Motor neuron (in vitro differentiated cells): ENCODE measurements at places on chromosomes 4 and X. TPM values are rescaled to one million over a fixed set of nuclear protein-coding genes. Genes with fewer than 3 reads are reported as not detected.
A peak's percentile ranks its signal among the peaks of the same experiment; 100 is the strongest.

DNA sequence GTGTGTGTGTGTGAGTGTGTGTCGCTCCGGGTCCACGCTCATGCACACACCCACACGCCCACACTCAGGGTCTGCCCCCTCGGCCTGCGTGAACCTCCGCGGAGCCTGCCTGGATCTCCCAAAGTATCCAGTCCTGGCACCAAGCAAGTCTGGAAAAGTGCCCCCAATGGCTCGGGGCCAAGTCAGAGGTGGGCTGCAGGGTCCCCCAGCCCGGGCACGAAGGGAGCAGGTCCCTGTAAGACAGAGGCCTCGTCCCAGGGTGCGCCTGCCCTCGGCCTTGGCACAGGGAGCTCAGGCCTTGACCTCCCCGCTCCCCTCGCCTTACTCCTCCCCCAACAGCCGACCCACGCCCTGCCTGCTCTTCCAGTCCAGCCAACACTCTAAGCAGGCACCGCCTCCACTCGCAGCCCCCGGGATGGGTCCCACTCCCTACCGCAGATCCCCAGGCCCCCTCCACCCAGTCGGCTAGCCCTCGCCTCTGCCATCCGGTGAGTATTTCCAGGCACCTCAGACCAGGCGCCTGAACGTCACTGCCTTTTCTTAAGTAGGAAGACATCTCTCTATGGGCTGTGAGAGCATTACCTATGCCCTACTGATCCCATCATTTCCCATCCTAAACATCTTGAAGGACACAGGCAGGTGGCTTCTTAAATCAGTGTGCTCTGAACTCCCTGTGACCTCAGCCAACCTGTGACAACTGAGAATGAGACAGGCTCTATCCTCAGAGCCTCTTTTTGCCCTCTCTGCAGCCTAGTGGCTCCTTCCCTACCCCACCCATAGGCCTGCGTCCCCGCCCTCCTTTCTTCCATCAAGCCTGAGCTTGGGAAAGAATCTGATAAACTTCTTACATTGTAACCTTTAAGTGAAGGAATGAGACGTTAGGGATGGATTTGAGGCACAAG lies 704 bp downstream of the FAM114A1 start:
- peak; percentile 38 for ATAC-seq

Gene MND1
- 1.9 and 2.1 TPM in 2 replicates for total RNA-seq

Gene UBE2A
- 39.5 and 43.0 TPM in 2 replicates for total RNA-seq

- no peak for ATAC-seq
Observed at GRCh38 chrX:94302446-94302845, 628.4 kb downstream of the FAM133A start.

Gene SLITRK2
- 15.8 and 17.6 TPM in 2 replicates for total RNA-seq

GRCh38 chr4:25489253-25489797 lies 112.3 kb downstream of the ANAPC4 start:
- no peak for ATAC-seq

DNA sequence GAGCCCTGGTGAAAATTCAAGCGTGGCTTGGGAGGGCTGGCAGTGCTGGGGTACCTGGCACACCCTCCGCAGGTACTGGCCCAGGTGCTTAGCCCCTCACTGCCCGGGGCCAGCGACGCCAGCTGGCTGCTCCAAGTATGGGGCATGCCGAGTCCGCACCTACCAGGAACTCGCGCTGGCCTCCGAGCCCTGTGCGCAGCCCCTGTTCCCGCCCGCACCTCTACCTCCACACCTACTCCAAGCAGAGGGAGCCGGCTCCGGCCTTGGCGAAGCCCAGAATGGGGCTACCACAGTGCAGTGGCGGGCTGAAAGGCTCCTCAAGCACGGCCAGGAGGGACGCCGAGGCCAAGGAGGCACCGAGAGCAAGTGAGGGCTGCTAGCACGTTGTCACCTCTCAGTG lies 14.9 kb upstream of the DHX15 start:
- no peak for ATAC-seq

Gene RRH
- total RNA-seq = 0.19 TPM in 1 of 2 replicates, not detected in the other

DNA sequence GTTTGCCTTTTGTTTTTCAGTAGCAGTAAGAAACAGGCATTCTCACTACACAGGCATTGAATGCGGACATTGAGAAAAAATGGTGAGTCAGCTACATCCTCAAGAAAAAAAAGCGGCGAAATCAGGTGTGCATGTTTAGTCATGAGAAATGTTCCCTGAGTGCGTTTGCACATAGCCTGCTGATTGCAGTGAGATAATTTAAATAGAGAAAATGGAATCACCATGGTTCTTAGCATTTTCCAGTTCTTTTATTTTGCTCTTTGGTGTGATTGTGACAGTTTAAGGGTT lies 54.1 kb upstream of the CLDN34 start:
- ATAC-seq = no peak

DNA sequence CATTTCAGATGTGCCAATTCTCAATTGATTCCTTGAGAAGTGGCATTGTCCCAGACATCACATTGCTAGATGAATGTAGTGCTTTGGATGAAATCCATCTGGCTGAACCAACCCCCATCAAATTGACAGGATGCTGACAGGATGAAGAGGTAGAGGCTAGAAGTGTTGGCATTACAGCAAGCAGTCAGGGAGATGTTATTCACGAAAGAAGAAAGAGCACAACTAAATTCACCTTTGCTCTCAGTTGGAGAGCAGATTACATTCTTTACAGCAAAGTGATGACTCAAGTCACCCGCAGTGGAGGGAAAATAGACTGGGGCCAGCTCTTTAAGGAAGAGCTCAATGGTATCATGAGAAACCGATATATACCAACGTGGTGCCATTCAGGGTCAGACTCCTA lies 259.6 kb downstream of the C4orf33 start:
- no peak for ATAC-seq

Gene MYL5
- total RNA-seq = 23.2 and 24.6 TPM in 2 replicates

DNA sequence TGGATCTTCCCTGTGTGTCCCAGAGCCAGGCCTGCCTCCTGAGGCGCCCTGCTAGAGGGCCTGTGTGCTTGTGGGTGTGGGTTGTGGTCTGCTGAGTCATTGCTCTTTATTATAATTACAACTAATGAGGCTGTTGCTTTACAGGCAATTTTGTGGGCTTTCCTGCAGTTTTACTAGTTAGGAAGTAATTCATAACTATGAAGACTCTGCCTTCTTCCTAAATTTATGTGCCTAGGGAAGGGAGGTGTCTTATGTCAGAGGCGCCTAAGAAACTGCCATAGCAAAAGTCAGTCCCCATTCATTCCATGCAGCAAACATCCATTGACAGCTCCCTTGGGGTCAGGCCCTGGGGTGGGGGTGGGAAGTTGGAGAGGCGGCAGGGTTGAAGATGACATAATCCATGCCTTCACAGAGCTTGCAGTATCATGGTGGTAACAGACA lies 359.2 kb downstream of the IDS start:
- ATAC-seq = peak; percentile 81

DNA sequence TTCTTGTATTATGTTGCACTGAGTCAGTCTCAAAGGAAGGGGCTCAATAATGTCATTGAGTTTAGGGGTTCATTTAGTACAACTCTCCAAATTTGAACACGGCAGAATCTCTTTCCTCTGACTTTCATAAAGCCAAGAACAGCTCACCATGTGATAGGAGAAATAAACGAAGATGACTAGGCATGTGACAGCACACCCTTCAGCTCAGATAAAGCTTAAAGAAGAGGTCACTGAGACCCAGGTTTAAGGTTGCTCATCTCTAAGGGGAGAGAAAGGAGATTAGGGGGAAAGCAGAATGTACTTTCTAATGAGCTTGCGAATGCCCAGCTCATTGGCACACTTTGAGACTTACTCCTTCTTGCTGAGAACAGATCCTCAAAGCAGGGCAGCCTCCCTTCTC lies 89.0 kb downstream of the PLAC1 start:
- ATAC-seq = no peak

- no peak for ATAC-seq
Observed at GRCh38 chr4:177547985-177548384, 105.7 kb upstream of the AGA start.

Gene PNMA5
- total RNA-seq = 0.05 TPM in 1 of 2 replicates, not detected in the other

Gene KLF8
- 1.6 and 2.5 TPM in 2 replicates for total RNA-seq

DNA sequence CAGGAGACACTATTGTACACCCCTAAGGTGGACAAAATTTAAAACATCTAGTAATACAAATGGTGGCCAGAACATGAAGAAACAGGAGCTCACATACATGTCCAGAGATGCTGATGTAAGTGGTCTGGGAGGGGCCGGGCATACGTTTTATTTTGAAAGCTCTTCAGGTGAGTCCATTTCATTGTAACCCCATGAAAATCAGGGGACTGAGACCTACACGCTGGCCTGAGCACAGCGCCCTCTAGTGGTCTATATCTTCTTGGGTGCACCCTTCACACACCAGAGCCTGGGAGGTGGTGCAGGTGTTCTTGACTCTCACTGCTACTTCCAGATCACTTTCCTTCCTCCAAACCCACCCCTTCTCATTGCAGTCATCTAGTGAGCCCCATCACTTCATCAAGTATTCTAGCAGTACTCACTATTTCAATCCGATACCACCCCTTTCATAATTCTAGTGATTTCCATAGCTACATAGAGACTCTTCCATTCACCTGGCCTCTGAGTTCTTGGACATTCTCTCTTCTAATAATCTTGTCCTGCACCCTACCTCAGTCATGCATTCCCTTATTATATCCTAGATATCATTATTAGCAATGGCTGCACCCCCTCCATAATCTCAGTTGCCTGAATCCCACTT lies 4.3 kb upstream of the TLR6 start:
- peak; percentile 86 for ATAC-seq

GRCh38 chrX:125205918-125206665 lies 113.6 kb upstream of the TEX13C start:
- ATAC-seq = peak; percentile 22

- no peak for ATAC-seq
Observed at GRCh38 chr4:139229534-139230039, 50.4 kb downstream of the MGARP start.

DNA sequence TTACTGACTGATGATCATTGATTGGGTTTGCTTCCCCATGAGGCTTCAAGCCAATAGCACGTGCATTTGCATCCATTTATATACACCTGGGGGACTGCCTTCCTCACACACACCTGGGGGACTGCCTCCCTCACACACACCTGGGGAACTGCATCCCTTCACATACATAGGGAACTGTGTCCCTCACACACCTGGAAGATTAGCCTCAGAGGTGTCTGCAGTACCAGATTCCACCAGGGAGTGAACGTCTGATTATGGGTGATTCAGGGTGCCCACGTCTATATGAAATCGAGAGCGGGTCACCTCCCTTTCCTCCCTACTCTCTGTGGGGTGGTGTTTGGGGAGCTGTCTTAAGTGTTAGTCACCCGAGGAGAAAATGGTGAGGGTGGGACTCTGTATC lies 16.9 kb downstream of the CD99 start:
- ATAC-seq = no peak

Gene SMARCA1
- total RNA-seq = 68.7 and 72.4 TPM in 2 replicates

DNA sequence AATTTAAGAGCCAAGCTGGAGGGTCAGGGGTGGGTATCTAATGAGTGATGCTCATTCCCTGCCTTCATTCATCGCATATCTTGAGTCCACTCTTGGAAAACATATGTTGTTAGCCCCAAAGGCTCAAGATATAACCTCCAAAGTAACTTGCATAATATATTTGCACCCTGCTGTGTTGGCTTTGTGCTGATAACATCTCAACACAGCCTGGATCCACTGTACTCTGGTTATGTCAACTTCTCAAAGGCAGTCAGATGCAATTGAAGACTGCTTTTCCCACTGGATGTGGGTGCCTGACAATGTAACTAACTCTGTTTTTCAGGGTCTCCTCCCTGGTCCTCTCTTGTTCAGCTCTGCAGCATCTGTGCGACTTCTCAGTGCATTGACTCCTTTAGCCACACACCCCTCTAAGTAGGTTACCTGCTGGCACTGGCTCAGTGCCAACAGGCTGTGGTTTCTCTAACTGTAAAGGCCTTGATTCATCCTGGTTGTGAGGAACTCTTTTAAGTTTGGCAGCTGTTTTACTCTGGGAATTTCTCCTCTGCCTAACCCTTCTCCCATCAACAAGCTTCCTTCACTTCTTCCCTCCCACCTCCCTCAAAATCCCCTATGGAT lies 28.1 kb downstream of the SLC16A2 start:
- no peak for ATAC-seq

- ATAC-seq = no peak
Observed at GRCh38 chr4:185318679-185319078, 77.0 kb downstream of the LRP2BP start.

- ATAC-seq = peak; percentile 65
Observed at GRCh38 chrX:150269605-150270254, 93.4 kb upstream of the MAMLD1 start.

GRCh38 chr4:113637363-113637762 lies 124.2 kb downstream of the CAMK2D start:
- no peak for ATAC-seq

GRCh38 chr4:4574792-4575191 lies 32.9 kb upstream of the STX18 start:
- ATAC-seq = peak; percentile 33

DNA sequence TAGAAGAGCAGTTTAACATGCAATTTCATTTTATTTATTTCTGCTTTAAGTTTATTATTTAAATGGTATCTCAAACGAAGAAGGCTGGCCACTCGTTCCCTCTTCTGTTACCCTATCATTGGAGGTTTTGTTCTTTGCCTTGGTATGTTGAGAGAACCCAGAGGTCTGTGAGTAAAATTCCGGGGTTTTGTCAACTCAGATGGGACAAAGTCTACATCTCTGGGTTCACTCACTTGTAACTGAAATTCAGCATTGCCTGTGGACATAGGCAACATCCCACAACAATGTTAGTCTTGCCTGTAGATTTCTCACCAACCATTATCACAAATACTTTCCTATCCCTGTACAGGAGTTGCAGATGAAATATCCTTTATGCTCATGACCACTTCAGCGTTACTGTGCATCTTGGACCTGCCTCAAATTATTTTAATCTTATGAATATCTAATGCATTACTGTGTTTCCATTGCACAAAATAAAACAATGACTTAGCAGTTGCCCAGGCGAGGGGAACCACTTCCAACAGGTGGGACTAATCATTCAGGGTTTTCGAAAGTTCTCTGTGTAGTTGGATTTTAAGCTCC lies 33.5 kb upstream of the CD99 start:
- ATAC-seq = no peak

Gene FNIP2
- 42.9 and 47.4 TPM in 2 replicates for total RNA-seq

- no peak for ATAC-seq
Observed at GRCh38 chr4:169341490-169341889, 70.7 kb upstream of the SH3RF1 start.

- ATAC-seq = no peak
Observed at GRCh38 chrX:46330981-46331380, 214.2 kb downstream of the ZNF674 start.

- no peak for ATAC-seq
Observed at GRCh38 chrX:69177511-69178162, 12.4 kb upstream of the PJA1 start.

DNA sequence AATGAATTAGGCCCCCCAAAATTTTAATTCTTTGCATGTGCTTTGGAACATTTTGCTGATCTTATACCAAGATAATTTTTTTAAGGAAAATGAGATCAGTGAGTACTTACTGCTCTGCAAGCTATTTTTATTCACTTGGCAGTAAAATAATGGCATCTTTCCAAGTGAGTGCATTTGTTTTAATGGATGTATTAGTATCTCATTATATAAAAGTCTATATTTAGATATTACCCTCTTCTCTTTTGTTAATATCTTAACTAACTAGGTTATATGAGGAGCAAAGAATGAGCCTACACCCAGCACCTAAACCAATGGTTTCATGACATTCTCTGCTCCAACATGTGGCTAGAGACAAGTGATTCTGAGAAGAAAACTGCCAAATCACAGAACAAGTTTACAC lies 21.1 kb upstream of the ARAF start:
- ATAC-seq = no peak
